ENCODE measurements at places on chromosomes 5 and 9.

- no peak overlapping the region for H3K4me3 ChIP-seq
- H3K27me3 ChIP-seq = peaks cover 37% of the 10 kb centered on the region
- H3K27ac ChIP-seq = no peak overlapping the region
Observed at GRCh38 chr9:133553123-133553522, 18.6 kb downstream of the ADAMTSL2 start.

DNA sequence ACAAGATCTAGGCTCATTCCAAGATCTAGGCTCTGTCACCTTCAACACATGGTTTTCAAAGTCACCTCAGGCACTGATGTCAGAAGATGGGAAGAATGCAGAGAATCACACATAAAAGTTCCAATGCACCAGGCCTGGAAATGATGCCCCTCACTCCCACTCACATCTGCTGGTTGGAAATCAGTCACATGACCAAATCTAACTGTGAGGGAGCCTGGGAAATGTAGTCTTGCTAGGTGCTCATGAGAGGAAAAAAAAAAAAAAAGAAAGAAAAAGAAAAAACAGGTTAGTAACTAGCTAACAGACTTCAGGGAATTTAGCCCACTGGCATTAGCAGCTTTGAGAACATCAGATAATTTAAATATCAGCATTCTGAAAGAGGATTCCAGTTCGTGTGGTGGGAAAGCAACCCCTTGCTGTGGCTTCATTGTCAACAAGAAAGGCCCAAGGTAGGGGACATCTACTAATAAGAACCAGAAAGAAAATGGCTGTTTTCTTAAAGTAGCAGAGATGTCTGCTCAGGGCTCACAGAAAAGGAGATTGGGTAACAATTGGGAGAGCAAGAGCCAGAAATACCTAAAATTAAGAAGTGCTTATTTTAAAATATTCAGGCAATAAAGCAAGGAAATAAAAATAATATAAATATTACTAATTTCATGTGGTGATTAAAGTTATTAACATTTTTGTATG is 614.3 kb downstream of the ACTL7B start:
- no peak for DNase-seq
- no peak overlapping the region for H3K27ac ChIP-seq
- H3K4me1 ChIP-seq = no peaks in the 10 kb centered on the region
- no peaks in the 10 kb centered on the region for H3K27me3 ChIP-seq
- H3K4me3 ChIP-seq = no peak overlapping the region
- no peaks in the 10 kb centered on the region for H3K36me3 ChIP-seq

- DNase-seq = peak; percentile 53
- no peaks in the 10 kb centered on the region for H3K27me3 ChIP-seq
- no peak overlapping the region for H3K4me3 ChIP-seq
- H3K27ac ChIP-seq = no peak overlapping the region
- H3K36me3 ChIP-seq = peaks cover 5% of the 10 kb centered on the region
Observed at GRCh38 chr9:4228606-4229005, 71.3 kb downstream of the GLIS3 start.

DNA sequence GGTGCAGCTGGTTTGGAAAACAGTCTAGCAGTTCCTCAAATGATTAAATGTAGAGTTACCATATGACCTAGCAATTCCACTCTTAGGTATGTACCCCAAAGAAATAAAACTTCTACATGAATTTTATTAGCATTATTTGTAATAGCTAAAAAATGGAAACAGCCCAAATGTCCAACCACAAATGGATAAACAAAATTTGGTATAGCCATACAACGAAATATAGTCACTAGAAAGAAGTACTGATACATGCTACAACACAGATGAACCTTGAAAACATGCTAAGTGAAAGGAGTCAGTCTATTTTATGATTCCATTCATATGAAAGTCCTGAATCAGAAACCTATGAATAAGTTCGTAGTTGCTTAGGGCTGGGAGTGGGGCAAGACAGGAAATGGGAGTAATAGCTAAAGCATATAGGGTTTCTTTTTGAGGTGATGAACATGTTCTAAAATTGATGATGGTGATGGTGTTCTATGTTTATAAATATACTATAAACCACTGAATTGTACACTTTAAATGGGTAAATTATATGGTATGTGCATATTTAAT is 6.3 kb downstream of the GDF9 start:
- H3K4me1 ChIP-seq = no peaks in the 10 kb centered on the region
- no peak for DNase-seq
- H3K27me3 ChIP-seq = no peaks in the 10 kb centered on the region
- H3K4me3 ChIP-seq = no peak overlapping the region

- peak; percentile 37 for DNase-seq
- no peaks in the 10 kb centered on the region for H3K4me1 ChIP-seq
- no peak overlapping the region for H3K27ac ChIP-seq
- no peaks in the 10 kb centered on the region for H3K27me3 ChIP-seq
- H3K36me3 ChIP-seq = no peaks in the 10 kb centered on the region
Observed at GRCh38 chr9:20292002-20292401, 330.3 kb downstream of the MLLT3 start.

DNA sequence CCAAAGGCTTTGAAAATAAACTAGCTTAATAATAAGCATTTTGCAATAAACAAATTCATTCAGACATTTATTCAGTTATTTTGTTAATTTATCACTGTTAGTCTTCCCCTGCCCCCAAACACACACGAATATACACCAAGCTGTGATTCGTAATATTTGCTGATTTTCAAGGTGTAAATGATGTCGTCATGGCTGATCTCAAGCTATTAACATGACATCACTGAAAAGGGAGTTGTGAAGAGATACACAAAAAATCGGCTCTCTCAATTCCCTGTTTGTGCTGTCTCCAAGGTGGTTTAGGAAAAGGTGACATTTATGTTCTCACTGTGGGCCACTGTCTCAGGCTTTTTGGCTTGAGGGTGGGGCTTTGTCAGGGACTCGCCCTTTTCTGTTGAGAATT is 413.3 kb downstream of the CDH9 start:
- H3K4me1 ChIP-seq = no peaks in the 10 kb centered on the region
- H3K27me3 ChIP-seq = no peaks in the 10 kb centered on the region
- no peaks in the 10 kb centered on the region for H3K36me3 ChIP-seq
- DNase-seq = no peak
- H3K4me3 ChIP-seq = no peak overlapping the region

DNA sequence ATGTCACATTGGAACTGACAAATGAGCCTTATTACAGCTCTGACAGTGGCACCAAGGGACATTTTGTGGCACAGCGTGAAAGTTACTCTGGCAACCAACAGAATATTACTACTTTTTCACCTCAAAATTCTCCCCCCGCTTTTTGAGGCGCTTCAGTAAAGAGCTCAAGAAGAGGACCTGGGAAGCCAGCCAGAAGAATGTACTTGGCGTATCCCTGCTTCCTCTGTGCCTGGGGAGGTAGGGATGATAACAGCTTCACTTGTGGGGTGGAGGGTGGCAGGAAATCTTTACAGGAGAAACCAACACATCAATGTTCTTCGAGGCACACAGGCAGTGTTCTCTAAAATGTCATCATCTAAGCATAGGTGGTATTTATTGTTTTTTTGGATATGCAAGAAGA is 624.1 kb downstream of the NR2F1-AS1 start:
- H3K27me3 ChIP-seq = no peaks in the 10 kb centered on the region
- no peaks in the 10 kb centered on the region for H3K4me1 ChIP-seq
- DNase-seq = no peak
- no peak overlapping the region for H3K27ac ChIP-seq

- H3K36me3 ChIP-seq = no peaks in the 10 kb centered on the region
- no peak overlapping the region for H3K27ac ChIP-seq
- no peak overlapping the region for H3K4me3 ChIP-seq
- no peaks in the 10 kb centered on the region for H3K27me3 ChIP-seq
- peaks cover 4% of the 10 kb centered on the region for H3K4me1 ChIP-seq
Observed at GRCh38 chr9:15416880-15417279, 5.8 kb upstream of the SNAPC3 start.

- peaks cover 7% of the 10 kb centered on the region for H3K4me1 ChIP-seq
- H3K27me3 ChIP-seq = no peaks in the 10 kb centered on the region
- no peaks in the 10 kb centered on the region for H3K36me3 ChIP-seq
- H3K4me3 ChIP-seq = no peak overlapping the region
Observed at GRCh38 chr9:80233102-80233843, 661.5 kb downstream of the TLE4 start.

GRCh38 chr5:100826133-100826532 is 76.9 kb downstream of the ST8SIA4 start:
- H3K27me3 ChIP-seq = no peaks in the 10 kb centered on the region
- no peaks in the 10 kb centered on the region for H3K36me3 ChIP-seq
- no peaks in the 10 kb centered on the region for H3K4me1 ChIP-seq
- H3K27ac ChIP-seq = no peak overlapping the region
- DNase-seq = no peak

- no peaks in the 10 kb centered on the region for H3K36me3 ChIP-seq
- H3K27me3 ChIP-seq = no peaks in the 10 kb centered on the region
- H3K27ac ChIP-seq = no peak overlapping the region
- H3K4me1 ChIP-seq = no peaks in the 10 kb centered on the region
- peak; percentile 46 for DNase-seq
Observed at GRCh38 chr9:118595719-118596305, 773.4 kb downstream of the BRINP1 start.

- DNase-seq = peak; percentile 60
- no peaks in the 10 kb centered on the region for H3K36me3 ChIP-seq
- no peak overlapping the region for H3K27ac ChIP-seq
- no peak overlapping the region for H3K4me3 ChIP-seq
- no peaks in the 10 kb centered on the region for H3K27me3 ChIP-seq
- H3K4me1 ChIP-seq = peaks cover 1% of the 10 kb centered on the region
Observed at GRCh38 chr5:61933787-61934626, 372.0 kb upstream of the KIF2A start.

DNA sequence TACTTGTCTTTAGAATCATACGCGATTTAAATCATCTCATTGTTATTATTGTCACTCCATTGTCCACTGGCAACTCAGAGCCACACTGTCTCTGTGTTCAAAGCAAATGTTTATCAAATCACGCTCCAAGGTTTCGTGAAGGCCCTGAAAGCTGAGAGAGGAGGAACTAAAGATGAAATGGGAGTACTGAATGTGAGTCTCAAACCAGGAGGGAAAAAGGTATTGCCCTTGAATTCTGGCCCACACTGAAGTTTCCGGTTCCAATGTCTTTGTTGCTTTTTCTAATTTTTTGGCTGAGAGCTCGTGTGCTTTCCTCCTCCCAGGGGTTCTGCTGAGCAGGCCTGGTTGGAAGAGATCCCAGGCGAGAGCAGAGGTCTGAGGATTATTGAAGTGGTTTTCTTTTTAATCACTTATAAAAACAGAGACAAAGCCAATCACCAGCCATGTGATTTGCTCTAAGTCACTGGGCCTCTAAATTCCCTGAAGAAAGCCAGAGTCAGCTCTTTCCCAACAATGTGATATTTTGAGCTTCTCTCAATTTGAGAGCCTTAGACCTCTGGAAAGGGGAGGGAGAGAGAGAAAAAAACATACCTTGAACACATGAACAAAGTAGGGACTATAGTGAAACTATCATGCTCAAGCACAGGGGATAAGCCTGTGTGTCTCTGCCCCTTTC is 420.8 kb upstream of the GRAMD2B start:
- H3K36me3 ChIP-seq = no peaks in the 10 kb centered on the region
- peak overlapping the region; percentile 81 for H3K27ac ChIP-seq
- no peaks in the 10 kb centered on the region for H3K27me3 ChIP-seq
- H3K4me1 ChIP-seq = peaks cover 2% of the 10 kb centered on the region

DNA sequence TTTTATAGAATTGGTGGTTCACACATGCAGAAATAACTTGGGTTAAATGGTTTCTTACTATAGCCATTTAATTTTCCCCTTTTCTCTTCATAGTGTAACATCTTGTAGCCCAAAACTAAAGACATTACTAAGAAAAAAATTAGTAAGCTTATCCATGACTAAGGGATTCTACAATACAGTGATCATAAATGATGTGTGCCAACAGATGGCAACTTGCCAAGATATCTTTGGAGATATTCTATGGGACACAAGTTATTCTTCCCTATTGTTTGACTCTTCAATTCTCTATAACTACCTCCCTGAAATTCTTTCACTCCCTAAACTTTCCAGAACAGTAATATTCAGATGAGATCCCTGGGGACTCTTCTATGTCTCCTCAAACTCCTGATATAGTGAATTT is 580.6 kb downstream of the PTPRD start:
- DNase-seq = no peak
- H3K4me1 ChIP-seq = no peaks in the 10 kb centered on the region
- no peaks in the 10 kb centered on the region for H3K36me3 ChIP-seq
- no peak overlapping the region for H3K4me3 ChIP-seq
- H3K27ac ChIP-seq = no peak overlapping the region

DNA sequence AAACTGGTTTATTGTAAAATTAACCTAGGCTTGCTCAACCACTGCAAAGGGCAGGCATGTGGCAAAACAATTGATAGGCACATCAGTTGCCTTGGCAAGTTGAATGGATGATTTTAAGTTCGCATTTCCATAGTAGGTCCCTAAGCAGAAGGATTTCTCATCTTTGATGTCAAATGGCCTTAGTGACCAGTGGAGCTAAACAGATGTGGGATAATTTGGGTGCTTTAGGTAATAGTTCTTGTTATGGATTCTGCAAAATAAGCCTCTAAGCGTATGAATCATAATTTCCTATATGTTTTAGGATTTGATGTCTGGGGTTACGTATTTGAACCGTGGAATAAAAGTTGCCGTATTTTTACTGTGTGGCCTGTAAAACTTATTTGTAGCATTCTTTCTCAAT is 182.4 kb downstream of the CD180 start:
- H3K27me3 ChIP-seq = no peaks in the 10 kb centered on the region
- no peak for DNase-seq
- no peaks in the 10 kb centered on the region for H3K36me3 ChIP-seq
- peaks cover 16% of the 10 kb centered on the region for H3K4me1 ChIP-seq
- H3K27ac ChIP-seq = no peak overlapping the region

DNA sequence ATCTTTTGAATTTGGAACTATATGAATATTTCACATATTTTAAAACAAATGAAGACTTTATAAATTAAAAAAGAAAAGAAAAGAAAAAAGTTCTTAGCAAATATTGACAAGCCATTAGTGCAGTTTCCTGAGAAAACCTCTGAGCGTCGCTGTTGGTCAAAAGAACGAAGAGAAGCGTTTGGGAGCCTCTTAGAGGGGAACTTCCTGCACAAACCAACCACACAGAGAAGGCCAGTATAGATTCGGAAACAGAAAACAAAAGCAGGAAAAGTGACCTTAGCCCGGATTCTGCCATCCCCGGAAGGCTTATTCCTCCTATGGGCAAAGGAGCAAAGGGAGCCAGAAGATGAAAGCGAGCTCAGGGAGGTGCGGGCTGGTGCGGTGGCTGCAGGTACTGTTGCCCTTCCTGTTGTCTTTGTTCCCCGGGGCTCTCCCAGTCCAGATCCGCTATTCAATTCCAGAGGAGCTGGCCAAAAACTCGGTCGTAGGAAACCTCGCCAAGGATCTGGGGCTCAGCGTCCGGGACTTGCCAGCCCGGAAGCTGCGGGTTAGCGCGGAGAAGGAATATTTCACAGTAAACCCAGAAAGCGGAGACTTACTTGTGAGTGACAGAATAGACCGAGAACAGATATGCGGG is at the start of gene PCDHGB2:
Gene PCDHGB2 (plus strand): TSS at position 205 of the 637 bp plus-strand sequence. CDS start 142 bp downstream, at position 347.
- peak within 1 kb of the TSS; percentile 70 for H3K4me3 ChIP-seq
- no peaks in the 10 kb centered on the region for H3K36me3 ChIP-seq
- H3K27ac ChIP-seq = no peak within 1 kb of the TSS
- no peaks in the 10 kb centered on the region for H3K27me3 ChIP-seq

Measured in mesenchymal stem cell (in vitro differentiated cells and primary cell).